ENCODE measurements at places on chromosomes 3 and 15. TPM values are rescaled to one million over a fixed set of nuclear protein-coding genes. Genes with fewer than 3 reads are reported as not detected.

GOLGA8T gene
- 2.0 TPM for total RNA-seq

TMCO5A gene
- not detected for total RNA-seq

TM4SF18 gene
- total RNA-seq = 31.8 TPM

HESX1 gene
- 0.38 TPM for total RNA-seq

IMPG2 gene
- total RNA-seq = not detected

SYNPR gene
- total RNA-seq = not detected
